ENCODE measurements at places on chromosomes 13 and 19.
A peak's percentile ranks its signal among the peaks of the same experiment; 100 is the strongest.

DNA sequence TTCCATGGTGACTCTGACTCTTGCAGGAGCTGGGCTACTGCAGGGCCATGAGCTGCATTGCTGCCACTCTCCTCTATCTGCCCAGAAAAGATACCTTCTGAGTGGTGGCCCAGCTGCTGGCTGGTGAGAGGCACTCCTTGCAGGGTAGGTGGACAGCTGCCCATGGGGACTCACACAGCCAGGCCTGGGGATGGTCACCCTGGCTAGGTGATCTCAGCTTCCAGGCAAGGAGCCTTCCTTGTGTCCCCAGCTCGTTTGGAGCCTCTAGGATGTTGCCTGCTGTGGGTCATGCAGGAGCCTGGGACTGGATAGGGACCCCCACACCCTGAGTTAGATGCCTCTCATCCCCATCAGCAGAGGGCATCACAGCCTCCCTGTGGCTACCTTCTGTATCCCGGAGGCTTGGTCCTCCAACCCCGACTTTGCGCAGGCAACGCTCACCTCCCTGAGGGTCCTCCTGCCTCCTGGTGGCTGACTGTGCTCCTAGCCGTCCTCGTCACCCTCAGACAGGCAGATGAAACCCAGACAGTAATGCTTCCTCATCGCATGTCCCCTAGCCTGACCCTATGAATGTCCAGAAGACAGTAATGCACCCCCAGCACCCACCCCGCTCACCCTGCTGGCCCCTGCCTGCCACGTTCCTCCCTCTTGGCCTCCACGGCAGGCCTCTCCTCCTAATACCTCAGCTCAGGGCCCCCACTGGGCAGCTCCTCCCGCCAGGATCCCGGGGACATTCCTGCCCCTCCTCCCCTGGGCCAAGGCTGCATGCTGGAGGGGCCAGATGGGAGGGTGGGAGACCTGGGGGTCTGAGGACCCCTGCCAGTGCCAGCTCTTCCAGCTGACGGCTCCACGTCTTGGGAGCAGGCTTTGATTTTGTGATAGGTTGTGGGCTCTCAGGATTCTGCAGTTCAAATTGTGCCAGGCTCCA is 13.6 kb upstream of the ZNF14 start:
- no peak for DNase-seq

DNA sequence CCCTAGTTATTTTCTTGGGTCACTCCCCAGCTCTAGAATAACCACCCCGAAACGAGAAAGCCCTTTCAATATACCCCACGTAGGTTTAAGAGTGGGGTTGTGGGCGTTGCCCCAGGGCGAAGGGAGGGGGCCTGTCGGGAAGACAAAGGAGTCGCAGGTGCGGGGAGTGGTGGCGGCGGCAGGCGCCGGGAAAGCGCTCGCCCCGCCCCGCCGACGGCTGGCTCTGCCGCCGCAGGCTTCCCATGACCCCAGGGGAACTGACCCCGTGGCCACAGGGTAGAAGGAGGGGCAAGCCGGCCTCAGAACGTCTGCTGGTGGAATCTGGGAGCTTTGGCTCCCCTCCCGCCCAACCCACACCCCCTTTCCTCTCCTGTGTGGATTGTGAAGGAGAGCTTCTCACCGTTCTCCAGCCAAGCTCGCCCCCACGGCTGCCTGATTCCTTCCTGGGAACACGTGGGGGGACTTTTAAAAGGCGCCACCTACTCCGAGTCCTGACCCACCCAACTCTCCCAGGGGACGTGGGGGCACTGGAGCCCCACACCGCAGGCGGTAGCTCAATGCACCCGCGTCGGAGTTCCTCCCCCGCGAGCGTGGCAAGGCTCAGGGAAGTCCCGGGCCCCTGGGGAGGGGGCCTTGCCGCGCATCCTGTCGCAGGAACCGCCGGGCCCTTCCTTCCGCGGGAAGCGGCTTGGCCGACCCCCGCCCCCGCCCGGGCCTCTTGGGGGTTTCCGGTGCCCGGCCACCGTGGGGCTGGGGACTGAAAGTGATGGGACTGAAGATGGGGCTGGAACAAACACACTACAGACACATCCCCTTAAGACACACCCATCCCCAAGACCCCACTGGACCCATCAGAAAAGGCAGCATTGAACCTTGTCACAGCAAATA is 5.5 kb downstream of the IER2 start:
- peak; percentile 86 for DNase-seq

GRCh38 chr19:4297901-4298809 is 4.0 kb downstream of the TMIGD2 start:
- peak; percentile 68 for DNase-seq

GRCh38 chr13:24763596-24764275 is at the start of gene RNF17:
Gene RNF17, plus strand, starts transcription at chr13:24764169. Its CDS starts 35 bp downstream, at chr13:24764204.
- no peak for DNase-seq

DNA sequence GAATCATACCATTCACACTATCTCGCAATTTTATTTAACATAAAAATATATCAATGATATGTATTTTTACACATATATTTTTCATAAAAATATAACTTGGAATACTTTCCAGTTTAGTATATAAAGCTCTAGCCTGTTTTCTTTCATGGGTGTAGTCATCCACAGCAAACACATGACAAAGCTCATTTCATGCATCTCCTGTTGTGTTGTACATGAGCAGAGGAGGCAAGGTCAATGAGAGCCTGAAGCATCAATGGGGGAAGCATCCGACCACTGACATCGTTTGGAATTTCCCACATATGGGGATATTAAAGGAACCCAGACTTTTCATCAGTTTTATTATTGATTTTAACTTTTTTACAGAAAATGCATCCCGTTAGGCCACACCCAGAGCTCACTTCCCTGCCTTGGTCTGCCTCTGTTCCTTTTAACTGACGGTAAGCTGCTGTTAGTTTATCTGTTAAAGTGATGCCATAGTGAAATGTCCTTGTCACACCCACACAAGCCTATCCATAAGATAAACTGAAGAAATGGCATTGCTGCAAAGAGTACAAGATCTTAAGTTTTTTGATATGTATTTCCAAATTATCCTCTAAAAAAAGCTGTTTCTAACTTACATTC is 44.0 kb downstream of the MIPEP start:
- no peak for DNase-seq

DNA sequence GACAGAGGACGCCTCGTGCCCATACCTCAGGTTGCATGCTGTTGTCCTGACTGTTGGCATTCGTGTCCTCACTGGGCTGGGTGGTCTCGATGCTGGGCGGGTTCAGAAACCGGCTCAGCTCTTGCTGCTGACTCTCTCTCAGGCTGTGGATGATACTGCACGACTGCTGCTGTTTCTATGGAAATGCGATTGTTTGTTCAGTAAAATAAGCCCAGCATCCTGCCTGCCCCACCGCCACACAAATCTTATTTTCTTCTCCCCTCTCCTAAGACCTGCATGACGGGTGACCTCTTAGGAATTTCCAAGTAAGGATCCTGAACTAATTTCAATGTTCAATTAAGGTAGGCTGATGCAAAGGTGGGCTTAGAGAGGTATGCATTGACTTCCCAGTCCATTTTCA is 356.5 kb downstream of the NALCN start:
- no peak for DNase-seq

DNA sequence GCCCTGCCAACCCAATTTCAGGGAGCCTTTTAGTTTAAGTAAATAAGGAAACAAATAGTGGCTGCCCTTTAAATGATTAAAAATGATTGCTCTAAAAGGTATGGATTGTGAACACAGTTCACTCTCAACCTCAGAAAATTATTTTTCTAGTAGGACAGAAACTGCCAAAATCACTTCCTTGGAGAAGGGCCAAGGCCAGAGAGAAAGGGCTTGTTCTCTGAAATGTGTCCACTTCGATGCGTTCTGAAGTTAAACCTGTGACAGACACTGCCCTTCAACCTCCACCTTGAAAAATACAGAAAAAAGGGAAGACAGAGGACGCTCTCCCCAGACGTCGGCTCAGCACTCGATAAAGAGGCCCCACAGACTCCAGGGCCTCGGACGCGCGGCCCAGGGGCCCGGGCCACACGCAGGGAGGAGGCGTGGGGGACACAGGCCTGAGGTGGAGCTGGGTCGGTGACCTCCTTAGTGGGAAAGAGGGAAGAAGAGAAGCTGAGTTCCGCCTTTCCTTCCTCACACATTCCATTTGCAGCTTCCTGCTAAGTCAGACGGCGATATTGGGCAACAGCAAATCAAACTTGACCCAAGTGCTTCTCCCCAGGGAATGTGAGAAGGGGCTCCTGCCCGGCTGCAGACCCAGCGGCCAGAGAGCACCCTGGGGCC is 63.6 kb downstream of the RASA3 start:
- DNase-seq = no peak

DNA sequence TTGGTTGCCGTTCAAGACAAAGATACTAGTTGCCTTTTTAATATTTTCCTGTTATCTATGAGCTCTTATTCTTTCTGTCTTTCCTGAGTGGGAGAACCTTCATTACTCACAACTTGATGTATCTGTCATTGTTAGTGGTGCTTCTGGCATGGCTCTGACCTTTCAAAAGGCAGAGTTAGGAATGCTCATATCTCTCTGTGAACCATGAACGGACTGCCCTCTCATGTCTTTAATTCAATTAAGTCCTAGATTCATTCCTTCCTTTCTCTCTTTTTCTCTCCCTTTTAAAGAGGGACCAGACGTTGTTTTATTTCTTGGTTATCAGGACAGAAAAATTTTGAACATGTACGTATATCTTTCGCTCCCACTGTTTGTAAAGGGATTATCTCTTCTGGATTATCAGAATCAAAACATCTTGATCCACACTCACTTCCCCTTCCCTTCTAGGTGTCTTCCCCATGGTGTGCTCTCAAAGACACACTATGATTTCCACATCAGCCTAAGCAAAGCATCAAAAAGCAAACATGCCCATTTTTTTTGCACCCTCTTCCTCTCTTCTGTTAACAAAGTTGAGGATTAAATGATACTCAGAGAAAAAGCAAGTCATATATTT is 90.3 kb downstream of the LRCH1 start:
- DNase-seq = no peak

Measured in activated naive CD4-positive, alpha-beta T cell treated with anti-CD3 and anti-CD28 coated beads for 36 hours (primary cell).